NCI-H1105 (cell line): ENCODE measurements at places on chromosomes 7 and 10.

- DNase-seq: no peak
These were observed 96.0 kb downstream of the HIPK2 start for GRCh38 chr7:139681812-139682135.

DNA sequence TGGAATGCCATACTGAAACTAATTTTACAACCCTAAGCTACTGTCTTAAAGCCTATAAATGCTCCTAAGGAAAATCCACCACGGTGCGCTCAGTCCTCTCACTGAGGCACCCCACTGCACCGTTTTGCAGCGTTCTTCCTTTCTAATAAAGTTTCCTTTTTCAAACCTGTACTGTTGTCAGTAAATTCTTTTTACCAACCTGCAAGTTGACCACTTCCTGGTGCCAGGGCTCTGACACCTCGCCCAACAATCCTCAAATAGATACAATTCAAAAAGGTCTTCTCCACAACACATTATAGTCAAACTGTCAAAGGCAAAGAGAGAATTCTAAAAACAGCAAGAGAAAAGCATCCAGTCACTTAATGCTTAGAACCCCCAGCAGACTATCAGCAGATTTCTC, 42.8 kb downstream of the HERPUD2 start:
- DNase-seq: no peak

DNA sequence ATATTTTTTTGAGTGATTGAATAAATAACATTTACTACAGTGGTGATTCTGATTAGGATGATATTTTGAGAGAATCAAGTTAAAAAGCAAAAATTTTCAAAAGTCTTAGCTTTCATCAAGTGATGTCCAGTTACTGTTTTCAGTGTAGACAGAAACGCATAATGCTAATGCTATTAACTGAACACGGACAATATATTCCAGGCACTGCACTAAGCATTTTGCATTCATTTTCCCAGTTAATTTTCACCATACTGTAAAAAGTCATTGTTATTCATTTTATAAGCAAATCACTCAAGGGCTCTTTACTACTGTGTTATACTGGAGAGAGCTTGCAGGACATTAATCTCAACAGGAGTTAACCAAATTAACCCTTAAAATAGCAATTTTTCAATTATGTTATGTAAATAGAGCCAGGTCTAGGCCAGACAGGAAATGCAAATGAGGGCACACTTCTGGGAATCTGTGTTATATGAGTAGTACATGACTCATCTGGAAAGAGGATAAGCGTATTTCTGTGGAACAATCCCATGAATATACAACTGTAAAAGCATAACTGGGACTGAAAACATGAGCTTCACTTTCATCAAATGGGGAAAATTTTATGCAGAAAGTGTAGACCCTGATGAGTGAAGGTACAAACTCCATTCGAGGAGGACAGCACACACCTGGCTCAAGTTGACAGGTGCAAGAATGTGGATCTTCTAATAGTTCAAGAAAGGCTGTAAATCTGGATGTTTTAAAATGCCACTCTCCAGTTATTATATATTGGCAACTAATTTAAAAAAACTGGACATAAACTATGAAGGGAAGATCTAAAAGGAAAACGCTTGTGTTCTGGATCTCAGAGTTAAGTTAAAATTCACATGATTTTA, 75.4 kb downstream of the ANK3 start:
- DNase-seq: no peak

GRCh38 chr10:3882855-3883254, 97.8 kb upstream of the KLF6 start:
- DNase-seq: no peak

GRCh38 chr7:140609646-140610045, 31.0 kb downstream of the DENND2A start:
- no peak for DNase-seq

DNA sequence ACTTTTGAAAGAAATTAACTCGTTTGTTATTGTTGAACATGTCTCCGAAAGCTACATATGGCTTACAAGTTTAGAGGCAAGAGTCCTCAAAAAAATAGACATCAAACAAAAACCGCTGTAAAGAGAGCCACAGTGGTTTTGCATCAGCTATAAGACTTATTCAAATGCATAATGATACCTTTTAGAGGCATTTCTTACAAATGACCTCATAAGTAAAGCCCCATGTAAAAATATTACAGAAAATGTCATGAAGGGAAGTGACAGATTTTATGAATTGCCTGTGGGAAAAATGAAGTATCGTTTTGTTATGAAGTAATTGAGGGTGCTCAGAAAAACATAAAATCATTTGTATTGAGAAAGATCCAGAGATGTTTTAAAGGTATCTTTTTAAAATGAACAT, 598.0 kb downstream of the NXPH1 start:
- DNase-seq: no peak

DNA sequence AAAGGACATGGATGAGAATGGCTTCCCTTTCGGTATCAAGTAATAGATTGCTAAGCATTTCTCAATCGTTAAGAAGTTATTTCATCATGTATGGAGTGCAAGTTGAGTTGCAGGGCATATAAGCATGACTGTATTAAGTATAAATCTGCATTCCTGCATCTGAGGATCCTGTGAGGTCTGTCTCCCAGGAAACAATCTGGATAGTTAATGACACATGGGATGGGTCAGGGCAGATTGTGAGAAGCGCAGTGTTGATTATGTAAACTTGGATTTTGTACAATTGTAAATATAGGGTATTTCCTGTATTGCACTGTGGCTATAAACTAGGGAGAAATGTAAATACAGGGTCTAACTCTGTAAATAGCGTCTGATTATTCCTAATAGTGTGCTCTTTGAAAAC, 102.6 kb downstream of the PLXDC2 start:
- no peak for DNase-seq

DNA sequence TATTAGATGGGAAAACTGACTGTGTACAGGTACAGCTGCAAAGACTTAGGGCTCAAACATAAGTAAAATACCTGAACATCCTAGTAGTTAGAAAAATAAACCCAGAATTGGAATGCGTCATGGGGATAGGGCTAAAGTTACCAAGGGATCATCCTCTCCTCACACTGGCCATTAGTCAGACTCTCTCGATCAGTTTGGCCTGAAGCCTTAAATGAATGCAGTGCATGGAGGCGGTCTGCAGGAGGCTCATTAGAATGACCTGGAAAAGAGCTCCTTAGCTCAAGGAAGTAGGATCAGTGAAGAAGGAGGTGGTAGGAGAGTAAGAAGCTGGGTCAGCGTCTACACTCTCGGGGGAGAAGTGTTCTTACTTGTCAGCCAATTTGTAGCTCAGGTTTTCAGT, 35.3 kb downstream of the DENND2A start:
- DNase-seq: no peak

DNA sequence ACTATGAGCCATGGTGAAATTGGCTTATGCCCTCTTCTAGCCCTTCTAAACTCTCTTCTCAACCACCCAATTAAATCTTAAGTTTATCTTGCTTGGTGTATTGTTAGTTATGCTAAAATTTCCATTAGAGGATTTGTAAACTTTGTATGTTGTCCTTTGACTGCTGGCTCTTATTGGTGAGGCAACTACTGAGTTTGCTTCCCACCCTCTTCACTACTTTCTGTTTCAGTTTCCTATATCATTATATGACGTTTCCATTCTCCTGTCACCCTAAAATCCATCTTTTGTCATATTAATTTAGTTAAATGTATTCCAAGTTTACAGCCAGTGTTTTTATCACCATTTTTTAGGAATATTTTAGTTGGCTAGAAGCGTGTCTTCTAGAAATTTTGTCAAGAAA, 80.9 kb upstream of the VWC2 start:
- no peak for DNase-seq

DNA sequence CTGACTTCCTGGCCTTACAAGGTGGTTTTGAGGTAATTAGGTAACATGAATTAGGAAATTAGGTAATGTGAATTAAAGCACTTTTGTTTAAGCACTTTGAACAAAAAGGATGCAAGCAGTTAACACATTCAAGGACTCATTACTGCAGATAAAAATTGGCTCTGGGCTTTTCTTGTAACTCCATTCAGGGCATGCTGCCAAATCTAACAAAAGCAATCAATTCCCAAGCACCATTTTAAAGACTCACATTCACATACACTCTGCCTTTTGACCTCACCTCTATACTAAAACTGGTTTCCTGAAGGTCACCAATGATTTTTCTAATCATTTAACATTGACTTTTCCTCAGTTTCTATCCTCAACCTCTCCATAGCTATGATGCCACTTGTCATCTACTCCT, 251.2 kb upstream of the RHOBTB1 start:
- DNase-seq: peak; percentile 55

- no peak for DNase-seq
These were observed 248.3 kb downstream of the ADARB2 start for GRCh38 chr10:1488970-1489548.

- no peak for DNase-seq
These were observed 210.3 kb downstream of the PTEN start for GRCh38 chr10:88073682-88074081.

DNA sequence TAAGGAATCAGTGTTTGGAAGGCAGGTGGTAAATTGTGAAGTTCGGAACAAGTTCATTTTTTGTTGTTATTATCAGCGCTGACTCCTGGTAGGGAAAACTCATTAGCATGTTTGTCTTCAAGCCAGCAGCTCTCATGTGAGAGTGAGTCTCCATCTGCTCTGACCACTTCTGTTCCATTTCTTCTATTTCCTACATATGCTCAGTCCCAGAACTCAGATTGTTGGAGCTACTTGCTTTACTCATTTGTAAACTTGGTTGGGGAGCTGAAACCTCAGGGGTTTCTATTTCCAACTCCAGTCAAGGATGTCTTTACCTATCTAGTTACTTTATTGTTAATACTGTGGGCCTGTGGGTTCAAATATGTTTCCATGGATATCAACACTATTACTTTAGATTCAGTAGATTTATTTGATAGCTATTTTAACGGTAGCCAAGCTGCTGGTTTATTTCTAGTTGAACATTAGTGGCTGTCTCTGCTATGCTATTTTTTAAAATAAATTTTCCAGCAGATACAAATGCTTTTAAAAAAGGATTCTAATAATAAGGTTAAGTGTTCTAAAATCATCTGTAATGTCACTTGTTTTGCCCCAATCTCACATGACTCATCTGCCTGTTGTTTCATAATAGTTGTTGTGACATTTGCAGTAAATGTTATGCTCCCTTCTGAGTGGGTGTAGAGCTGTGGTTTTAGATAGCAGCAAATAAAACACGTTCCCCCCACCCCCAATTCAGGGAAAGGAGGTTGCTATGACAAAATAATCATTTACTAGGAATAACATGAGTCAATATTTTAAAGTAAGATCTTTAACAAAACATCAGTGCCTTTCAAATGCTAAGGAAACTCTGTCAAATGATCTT, 143.3 kb downstream of the HDAC9 start:
- DNase-seq: no peak

GRCh38 chr10:109207361-109207760, 716.0 kb downstream of the XPNPEP1 start:
- DNase-seq: no peak

DNA sequence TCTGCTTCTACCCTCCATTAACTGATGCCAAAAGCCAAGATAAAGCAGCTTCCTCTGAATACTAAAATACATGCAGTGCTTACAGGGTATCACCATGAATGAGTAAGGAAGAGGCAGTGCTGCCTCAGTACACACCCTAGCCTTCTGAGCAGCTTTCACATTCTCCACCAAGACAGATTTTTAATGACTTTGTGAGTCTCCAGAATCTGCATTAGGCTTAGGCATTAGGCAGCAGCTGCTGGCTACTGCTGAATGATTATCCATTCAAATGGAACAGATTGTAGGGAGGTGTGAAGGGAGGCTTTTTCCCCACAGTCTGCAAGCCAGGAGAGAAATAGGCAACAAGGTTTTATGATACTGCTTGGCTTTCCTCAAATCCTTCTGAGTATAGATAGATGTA, 1226.7 kb upstream of the LRRN3 start:
- DNase-seq: no peak

- no peak for DNase-seq
These were observed 288.2 kb upstream of the ZMIZ1 start for GRCh38 chr10:78780551-78780961.

GRCh38 chr10:98431016-98431415, 15.7 kb downstream of the HPS1 start:
- no peak for DNase-seq

DNA sequence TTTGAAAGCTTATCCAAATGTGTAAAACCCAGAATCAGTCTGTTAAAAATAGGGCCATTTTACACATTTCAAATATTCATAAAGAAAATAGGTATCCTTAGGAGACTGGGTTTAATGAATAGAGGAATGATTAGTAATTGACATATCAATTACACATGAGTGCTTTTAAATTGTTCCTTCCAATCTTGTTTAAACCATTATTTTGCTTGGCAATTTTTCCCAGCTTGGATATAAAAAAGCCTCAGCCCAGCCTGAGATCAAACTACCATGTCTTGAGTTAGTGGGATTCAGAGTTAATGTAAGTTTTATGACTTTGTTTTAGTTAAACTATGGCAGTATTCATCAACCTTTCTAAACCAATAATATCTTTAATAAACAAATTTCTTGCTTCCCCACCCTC, 28.3 kb downstream of the PARP12 start:
- DNase-seq: no peak

DNA sequence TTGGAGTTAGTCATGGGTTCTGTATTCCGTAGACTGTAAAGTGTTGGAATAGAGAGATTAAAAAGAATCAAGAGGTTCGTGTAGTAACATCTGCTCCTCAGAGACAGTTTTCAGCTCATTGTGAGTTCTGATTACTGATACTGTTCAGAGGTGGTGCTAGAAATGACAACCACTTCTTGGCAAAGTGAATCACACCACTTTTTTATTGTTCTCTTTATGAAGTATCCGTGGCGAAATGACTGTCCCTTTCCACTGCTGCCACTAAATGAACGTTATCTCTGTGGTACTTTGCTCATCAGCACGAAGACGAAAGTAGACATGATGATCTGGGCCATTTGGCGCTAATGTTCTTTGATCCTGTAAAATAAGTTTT, 860 bp downstream of the RPP30 start:
- no peak for DNase-seq

GRCh38 chr7:124765401-124766352, at the start of gene GPR37:
GPR37 (minus strand) TSS chr7:124765792; CDS start chr7:124764976, 816 bp downstream.
- DNase-seq: peak; percentile 60

GRCh38 chr10:1117651-1118050, 61.5 kb downstream of the WDR37 start:
- DNase-seq: no peak

DNA sequence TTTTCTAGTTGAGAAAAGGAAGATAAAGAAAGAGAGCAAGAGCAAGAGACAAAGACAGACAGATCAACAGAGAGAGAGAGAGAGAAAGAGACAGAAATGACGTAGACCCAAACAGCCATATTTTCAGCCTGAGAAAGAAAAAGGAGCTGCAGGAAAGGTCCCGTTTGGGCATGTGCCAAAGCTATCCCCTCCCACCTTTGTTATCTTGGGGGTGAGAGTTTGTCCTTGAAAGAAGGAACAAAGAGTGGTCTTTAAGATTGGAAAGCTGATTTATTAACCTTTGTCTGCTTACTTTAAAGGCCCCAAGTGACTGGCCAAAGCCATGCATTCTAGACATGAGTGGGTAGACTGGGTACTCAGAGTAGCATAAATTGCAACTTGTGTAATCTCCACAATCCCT, 98.2 kb downstream of the AOAH start:
- DNase-seq: no peak

DNA sequence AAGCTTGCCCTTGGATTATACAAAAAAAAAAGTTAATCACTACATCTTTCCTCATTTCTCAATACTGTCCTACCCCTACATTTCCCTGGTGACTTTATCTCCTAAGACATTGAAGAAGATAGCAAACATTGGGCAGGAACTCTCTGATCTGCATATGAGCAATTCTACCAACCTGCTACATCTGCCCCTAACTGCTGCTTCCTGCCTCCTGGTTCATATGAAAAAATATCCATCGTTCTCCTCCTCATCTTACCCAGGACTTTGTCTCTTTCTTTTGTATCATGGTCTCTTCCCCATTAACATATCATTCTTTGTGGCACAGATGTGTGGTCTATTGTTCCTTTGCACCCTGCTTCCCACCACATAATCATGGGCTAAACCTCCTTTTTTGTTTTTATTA, 139.7 kb upstream of the PCGF5 start:
- no peak for DNase-seq
